ENCODE measurements at places on chromosomes 12 and 14. TPM values are rescaled to one million over a fixed set of nuclear protein-coding genes. Genes with fewer than 3 reads are reported as not detected.

GRCh38 chr14:50237427-50237826 is 6.0 kb upstream of the SOS2 start:
- no peak for DNase-seq

DNA sequence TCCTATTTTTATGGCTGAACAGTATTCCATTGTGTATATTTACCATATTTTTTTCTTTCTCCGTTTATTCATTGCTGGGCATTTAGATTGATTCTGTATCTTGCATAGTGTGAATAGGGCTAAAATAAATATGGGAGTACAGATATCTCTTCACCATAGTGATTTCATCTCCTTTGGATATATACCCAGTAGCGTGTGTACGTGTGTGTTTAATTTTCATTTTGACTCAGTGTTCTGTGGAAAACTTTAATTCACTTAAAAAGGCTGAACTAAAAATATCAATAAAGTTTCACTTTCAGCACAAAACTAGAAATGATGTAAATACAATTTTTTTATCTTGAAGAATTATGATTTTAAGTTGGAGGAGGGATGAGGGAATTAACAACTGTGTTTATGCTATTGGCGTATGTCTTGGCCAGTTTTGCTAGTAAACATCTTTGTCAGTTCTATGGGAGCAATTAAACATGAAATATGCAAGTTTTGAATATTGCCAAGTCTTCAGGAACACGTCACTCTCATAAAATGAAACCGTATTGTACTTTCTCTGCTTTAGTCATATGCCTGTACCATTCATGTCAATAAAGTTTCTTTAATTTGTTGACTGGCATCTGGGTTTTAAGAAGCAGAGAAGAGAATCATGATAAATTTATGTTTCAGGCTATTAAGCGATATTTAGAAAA is 99.8 kb downstream of the PTGER2 start:
- DNase-seq: no peak

- no peak for DNase-seq
Observed at GRCh38 chr12:97936165-97936564, 473.6 kb downstream of the RMST start.

Gene HNF1A
- 7.2 TPM for total RNA-seq

DNA sequence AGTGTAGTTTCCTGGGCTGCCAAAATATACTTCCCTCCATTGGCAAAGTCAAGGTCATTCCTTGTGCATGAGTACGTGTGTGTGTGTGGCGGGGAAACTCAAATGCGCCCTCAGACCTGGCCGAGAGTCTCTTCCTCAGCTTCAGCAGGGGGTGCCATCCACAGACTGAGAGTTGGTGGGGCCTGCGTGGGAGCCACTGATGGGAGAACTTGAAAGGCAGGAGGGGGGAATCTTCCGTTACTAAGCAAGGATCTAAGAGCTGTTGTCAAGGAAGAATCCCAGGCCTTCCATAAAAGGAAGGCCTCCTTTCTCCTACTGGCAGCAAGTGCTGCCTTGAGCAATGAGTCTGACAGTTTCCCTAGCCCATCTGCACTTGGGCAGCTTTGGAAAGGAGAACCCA is 274.9 kb downstream of the EMP1 start:
- DNase-seq: no peak

DNA sequence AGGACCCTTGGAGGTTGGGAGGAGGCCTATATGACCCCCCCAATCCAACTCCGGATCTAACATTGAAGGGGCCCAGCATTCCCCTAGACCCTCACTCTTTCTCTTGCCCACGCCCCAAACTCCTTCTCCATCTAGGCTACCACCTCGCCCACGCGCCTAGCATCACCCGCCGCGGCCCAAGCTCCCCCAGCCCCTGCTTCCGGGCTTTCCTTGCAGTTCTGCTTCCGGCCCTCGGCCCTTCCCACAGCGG is 445 bp downstream of the CERS5 start:
- no peak for DNase-seq

Measured in type B pancreatic cell (in vitro differentiated cells).